ENCODE measurements at places on chromosomes 2 and 18.
A peak's percentile ranks its signal among the peaks of the same experiment; 100 is the strongest.

GRCh38 chr2:233811087-233811486 lies 33.0 kb downstream of the MROH2A start:
- DNase-seq: no peak

GRCh38 chr2:217915706-217916105 lies 87.1 kb downstream of the TNS1 start:
- no peak for DNase-seq

DNA sequence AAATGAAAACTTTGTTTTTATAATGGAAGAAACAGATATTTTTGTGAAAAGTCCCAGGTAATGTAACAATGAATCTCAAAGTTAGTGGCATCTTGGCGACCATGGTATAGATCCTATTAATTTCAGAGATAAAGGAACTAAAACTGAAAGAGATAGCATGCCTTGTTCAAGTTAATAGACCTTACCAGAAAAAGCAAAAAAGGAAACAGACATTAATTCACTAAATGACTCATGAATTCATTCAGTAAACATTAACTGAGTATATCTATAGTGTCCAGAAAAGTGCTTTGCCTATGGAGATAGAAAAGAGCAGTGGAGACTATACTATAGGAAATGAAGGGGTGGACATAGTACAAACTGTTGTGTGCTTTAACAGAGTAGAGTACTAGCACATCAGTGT lies 763.3 kb downstream of the TRIB2 start:
- no peak for DNase-seq

GRCh38 chr2:54212456-54212855 lies 43.6 kb downstream of the TSPYL6 start:
- no peak for DNase-seq

DNA sequence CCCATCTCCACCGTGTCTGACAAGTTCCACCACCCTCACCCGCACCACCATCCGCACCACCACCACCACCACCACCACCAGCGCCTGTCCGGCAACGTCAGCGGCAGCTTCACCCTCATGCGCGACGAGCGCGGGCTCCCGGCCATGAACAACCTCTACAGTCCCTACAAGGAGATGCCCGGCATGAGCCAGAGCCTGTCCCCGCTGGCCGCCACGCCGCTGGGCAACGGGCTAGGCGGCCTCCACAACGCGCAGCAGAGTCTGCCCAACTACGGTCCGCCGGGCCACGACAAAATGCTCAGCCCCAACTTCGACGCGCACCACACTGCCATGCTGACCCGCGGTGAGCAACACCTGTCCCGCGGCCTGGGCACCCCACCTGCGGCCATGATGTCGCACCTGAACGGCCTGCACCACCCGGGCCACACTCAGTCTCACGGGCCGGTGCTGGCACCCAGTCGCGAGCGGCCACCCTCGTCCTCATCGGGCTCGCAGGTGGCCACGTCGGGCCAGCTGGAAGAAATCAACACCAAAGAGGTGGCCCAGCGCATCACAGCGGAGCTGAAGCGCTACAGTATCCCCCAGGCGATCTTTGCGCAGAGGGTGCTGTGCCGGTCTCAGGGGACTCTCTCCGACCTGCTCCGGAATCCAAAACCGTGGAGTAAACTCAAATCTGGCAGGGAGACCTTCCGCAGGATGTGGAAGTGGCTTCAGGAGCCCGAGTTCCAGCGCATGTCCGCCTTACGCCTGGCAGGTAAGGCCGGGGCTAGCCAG lies 1.2 kb downstream of the ONECUT2 start:
- DNase-seq: peak; percentile 39

GRCh38 chr18:52694804-52695203 lies 354.8 kb downstream of the DCC start:
- no peak for DNase-seq

DNA sequence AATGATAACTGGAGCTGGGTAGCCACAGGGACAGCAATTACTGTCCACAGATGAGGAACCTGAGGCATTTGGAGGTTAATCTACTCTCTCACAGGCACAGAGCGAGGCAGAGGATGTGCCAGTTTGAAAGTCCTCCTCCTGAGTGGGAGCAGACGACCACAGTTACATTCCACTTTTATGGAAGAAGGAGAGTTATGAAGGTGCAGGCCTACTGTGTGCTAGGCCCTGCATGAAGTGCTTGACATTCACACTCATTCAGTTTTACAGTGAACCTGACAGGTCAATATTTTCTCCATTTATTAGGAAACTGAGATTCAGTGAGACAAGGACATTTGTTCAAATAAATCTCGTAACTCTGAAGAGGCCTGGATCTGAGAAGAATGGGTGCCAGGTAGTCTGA lies 142.0 kb downstream of the TDRD15 start:
- no peak for DNase-seq
